ENCODE measurements at places on chromosomes 5 and 9. TPM values are rescaled to one million over a fixed set of nuclear protein-coding genes. Genes with fewer than 3 reads are reported as not detected.

The CBY3 gene
- total RNA-seq = not detected

The PCDHGA10 gene
- total RNA-seq = 0.31 TPM

The ANP32B gene
- total RNA-seq = 8.4 TPM

The CTSV gene
- 18.6 TPM for total RNA-seq

The KIF20A gene
- total RNA-seq = 51.0 TPM

The SH3GL2 gene
- total RNA-seq = not detected

The SLC4A9 gene
- not detected for total RNA-seq

The ZNF300 gene
- not detected for total RNA-seq

Data from G401 (cell line).